ENCODE measurements at places on chromosomes 11 and 22. TPM values are rescaled to one million over a fixed set of nuclear protein-coding genes. Genes with fewer than 3 reads are reported as not detected.

- no peak for DNase-seq
Measured at GRCh38 chr11:11171854-11172253, 181.2 kb downstream of the CSNK2A3 start.

The PRRG4 gene
- 5.7 TPM for polyA plus RNA-seq

The OVOL1 gene
- polyA plus RNA-seq, result not detected

The C11orf16 gene
- not detected for polyA plus RNA-seq

DNA sequence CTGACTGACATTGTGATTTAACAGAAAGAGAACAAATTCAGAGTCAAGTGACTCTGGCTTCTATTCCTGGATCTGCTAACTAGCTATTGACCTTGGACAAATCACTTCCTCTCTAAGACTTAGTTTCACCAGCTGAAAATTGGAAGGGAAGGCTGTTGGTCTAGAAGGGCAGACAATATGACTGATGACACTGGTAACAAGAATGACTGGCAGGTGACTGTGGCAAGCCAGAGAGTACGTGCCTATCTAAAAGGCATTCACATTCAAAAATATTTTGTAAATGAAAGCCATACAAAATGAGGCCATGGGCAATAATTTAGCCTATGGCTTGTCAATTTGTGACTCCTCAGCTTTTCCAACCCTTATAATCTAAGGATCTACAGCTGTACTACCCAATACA, 23.5 kb downstream of the SERGEF start:
- no peak for DNase-seq

The YAP1 gene
- 3.7 TPM for polyA plus RNA-seq

DNA sequence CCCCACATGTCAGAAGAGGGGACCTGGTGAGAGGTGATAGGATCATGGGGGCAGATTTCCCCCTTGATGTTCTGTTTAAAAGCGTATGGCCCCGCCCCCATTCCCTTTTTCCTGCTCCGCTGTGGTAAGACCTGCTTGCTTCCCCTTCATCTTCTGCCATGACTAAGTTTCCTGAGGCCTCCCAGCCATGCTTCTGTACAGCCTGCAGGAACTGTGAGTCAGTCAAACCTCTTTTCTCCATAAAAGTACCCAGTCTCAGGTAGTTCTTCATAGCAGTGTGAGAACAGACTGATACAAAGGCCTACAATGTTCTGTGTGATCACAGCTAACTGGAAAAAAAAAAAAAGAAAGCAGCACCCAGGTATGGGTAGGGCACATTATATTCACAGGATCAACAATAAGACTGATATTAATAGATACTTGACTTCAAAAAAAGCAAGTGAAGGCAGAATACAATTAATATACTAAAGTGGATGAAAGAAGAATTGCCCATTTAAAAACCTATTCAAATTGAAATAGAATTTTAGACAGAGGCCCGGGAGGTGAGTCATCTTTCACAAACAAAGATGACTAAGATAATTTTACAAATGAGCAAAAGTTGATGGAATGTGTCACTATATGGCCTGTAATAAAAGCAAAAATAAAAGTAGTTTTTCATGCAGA, 1.7 kb upstream of the OR52K1 start:
- no peak for DNase-seq

- no peak for DNase-seq
Measured at GRCh38 chr11:75158696-75159150, 7.8 kb downstream of the SLCO2B1 start.

Measured in liver (tissue), 10 donors.